Eye (tissue), 1 donor: ENCODE measurements at places on chromosomes 1 and 21.

GRCh38 chr1:205672970-205673369 is 7.3 kb downstream of the SLC45A3 start:
- DNase-seq = no peak

- no peak for DNase-seq
Observed at GRCh38 chr1:84687714-84688462, 2.4 kb downstream of the SSX2IP start.

GRCh38 chr21:16002874-16003466 is 273.2 kb downstream of the USP25 start:
- peak; percentile 46 for DNase-seq

GRCh38 chr1:1157914-1158710 is 15.6 kb upstream of the TTLL10 start:
- DNase-seq = peak; percentile 89

GRCh38 chr1:109327285-109327684 is 20.5 kb upstream of the MYBPHL start:
- no peak for DNase-seq

DNA sequence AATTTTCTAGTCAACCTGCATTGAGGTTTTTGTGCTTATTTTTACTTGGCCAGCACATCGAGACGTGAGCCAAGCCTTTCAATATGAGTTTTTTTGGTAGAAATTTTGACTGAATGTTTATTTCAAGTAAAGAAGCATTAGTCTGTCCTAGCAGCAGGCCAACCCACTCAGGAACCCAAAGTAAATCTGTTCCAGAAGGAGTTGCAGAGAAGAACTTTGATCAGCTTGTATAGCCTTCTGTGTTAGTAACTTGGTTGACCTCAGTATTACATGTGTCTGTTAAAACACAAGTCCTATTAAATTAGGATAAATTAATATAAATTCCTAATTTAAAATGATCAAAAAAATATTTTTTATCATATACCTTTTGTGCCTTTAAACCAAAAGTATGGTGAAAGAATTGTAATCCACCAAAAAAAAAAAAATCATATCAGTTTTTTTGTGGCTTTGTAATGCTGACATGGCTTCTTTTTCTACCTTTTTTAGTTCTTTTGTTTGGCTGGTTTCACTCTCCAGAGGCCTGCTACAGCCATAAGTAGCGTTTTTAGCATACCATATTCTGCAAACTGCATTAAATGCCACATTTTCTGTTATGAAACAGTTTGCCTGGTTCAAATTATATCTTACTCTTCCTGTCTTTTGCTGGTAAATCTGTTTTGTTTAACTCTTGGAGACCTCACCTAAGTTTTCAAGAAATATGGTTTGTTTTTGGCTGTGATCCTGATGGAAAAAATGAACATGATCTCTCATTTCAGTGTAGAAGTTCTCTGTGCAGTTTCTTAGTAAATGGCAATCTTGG is 39.5 kb downstream of the ATF6 start:
- DNase-seq = peak; percentile 40

DNA sequence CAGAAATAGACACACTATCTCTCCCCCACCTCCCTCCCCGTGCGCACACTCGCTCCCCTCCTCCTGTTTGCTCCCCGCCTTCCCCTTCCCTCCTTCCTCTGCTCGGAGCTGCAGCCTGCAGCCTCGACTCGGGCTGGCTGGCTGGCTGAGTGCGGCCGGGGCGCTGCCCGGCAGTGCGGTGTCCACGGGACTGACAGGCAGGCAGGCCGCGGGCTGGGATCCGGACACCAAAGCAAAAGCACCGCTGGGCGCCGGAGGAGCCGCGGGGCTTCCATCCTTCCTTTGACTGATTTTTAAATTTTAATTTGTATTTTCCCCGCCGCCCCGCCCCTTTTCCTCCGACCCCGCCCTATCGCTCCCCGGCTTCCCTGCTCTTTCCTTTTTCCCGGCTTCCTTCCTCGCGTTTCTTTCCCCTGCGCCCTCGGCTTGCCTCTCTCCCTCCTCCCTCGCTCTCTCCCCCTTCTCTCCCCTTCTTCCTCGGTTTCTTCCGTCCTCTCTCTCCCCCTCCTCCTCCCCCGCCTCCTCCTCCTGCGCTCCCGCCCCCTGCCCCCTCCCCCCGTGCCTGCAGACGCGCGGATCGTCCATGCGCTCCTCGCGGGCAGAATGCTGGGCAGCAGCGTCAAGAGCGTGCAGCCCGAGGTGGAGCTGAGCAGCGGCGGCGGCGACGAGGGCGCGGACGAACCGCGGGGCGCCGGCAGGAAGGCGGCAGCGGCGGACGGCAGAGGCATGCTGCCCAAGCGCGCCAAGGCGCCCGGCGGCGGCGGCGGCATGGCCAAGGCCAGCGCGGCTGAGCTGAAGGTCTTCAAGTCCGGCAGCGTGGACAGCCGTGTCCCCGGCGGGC is 109.4 kb downstream of the NAV1 start:
- DNase-seq = peak; percentile 88
